Effector memory CD4-positive, alpha-beta T cell (primary cell): ENCODE measurements at places on chromosomes 4 and X.
A peak's percentile ranks its signal among the peaks of the same experiment; 100 is the strongest.

DNA sequence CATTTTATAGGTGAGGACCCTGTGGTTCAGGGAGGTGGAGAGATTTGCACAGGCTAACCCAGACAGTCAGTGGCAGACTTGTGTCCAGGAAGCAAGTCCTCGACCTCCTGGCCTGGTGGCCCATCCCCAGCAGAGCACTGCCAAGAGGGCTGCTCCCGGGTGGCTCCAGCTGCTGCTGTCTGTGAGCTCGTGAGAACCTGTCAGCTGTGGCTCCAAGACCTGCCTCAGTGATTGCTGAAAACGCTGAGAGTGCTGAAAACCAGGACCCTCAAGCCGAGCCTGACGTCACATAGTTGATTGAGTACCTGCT lies 74.2 kb downstream of the RTL9 start:
- no peaks in the 10 kb centered on the region for H3K36me3 ChIP-seq
- no peak overlapping the region for H3K27ac ChIP-seq
- H3K27me3 ChIP-seq = peaks cover 4% of the 10 kb centered on the region
- no peaks in the 10 kb centered on the region for H3K4me1 ChIP-seq
- H3K4me3 ChIP-seq = no peak overlapping the region

GRCh38 chr4:131974730-131975129 lies 1174.4 kb upstream of the PCDH10 start:
- DNase-seq = no peak
- no peaks in the 10 kb centered on the region for H3K4me1 ChIP-seq
- no peaks in the 10 kb centered on the region for H3K27me3 ChIP-seq
- no peak overlapping the region for H3K4me3 ChIP-seq
- H3K36me3 ChIP-seq = no peaks in the 10 kb centered on the region
- H3K27ac ChIP-seq = no peak overlapping the region

DNA sequence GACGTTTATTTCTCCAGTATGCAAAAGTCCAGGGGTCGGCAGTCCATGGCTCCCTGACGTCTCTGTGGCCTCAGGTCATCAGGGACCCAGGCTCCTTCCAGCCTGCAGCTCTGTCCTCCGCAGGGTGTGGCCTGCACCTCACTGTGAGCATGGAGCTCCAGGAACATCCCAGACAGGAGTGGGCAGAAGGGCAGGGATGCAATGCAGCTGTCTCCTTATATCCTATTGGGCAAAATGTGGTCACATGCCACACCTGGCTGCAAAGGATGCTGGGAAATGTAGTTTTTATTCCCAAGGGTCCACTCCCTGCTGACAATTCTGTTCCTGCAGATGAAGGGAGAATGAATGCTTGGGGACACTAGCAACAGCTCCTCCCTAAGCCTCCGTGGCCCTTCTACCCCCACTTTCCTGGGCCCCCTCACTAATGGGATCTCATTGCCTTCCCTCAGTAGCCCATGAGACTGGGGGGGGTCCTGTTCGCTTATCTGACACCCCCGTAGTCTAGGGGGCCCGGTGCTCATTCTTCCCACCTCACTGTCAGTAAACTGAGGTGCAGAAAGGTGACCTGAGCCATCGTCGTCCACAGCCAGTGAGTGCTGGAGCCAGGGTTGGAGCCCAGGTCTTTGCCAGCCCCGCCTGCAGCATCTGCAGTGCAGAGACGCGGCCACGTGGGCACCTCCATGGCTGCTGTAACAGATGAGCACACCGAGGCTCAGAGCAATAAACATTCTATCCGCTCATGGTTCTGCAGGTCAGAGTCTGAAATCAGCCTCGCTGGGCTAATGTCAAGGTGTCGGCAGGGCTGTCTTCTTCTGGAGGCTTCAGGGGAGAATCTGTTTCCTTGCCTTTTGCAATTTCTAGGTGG lies 5.9 kb upstream of the GRPEL1 start:
- H3K4me3 ChIP-seq = no peak overlapping the region
- DNase-seq = no peak

- H3K4me1 ChIP-seq = no peaks in the 10 kb centered on the region
- no peaks in the 10 kb centered on the region for H3K36me3 ChIP-seq
Observed at GRCh38 chr4:28278676-28279075, 1418.0 kb downstream of the STIM2 start.

DNA sequence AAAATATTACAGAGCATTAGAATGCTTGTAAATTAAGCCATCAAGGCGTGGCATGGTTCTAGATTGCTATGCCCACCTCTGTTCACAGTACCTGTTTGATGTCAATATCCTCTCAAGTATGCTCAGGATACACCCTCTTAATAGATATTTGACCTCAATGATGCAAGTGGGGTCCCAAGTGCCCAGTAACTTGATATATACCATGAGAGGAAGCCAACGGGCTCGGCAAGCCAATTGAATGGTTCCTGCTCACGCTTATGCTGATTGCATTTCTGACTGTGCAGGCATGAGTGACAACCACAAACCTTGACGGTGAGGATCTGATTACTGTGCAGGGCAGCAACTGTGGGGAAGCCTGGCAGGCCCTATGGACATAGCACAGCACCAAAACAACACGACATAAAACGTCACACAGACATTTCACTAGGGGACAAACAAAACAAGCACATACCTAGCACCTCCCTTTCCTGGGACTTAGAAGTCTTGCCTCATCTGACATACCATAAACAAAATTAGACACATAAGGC lies 179.1 kb upstream of the ETNPPL start:
- no peak for DNase-seq
- no peak overlapping the region for H3K27ac ChIP-seq
- H3K36me3 ChIP-seq = no peaks in the 10 kb centered on the region
- no peaks in the 10 kb centered on the region for H3K27me3 ChIP-seq
- no peaks in the 10 kb centered on the region for H3K4me1 ChIP-seq
- no peak overlapping the region for H3K4me3 ChIP-seq

- H3K27ac ChIP-seq = peak overlapping the region; percentile 44
- peaks cover 25% of the 10 kb centered on the region for H3K4me1 ChIP-seq
- DNase-seq = peak; percentile 51
- no peaks in the 10 kb centered on the region for H3K27me3 ChIP-seq
- H3K36me3 ChIP-seq = no peaks in the 10 kb centered on the region
Observed at GRCh38 chr4:153204728-153205648, 745 bp downstream of the TRIM2 start.

DNA sequence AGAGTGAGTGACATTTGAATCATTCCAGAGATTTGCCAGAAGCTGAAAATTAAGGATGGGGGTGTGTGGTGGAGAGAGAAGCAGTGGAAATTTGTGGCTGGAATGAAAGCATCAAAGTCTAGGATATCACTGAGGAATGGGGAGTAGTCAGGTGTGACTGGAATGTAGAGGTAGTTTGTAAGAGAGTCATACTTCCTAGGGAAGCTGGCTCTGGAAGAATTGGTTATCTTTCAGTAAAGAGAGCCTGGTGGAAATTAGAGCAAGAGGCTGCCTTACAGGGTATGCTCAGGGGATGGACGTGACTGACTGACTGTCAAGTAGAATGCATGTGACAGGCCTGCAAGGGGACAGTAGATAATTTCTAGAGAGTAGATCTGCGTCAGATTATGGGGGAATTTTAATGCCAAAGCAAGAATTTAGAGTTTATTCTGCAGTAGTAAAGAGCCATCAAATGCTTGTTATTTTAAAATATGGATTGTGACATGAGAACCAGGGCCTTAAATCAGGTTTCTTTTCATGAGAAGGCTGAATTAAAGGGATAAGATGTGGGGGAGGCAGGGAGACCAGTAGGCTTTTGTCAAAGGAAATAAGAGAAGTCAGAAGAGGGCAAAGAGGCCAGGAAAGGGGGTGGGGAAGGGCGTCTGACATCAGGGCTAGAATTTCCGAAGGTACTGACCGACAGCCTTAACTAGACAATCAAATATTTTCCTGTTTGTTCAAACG lies 109.9 kb downstream of the AFF1 start:
- no peaks in the 10 kb centered on the region for H3K27me3 ChIP-seq
- DNase-seq = no peak
- H3K4me3 ChIP-seq = no peak overlapping the region
- H3K4me1 ChIP-seq = no peaks in the 10 kb centered on the region
- H3K36me3 ChIP-seq = peaks cover 10% of the 10 kb centered on the region
